ENCODE measurements at places on chromosomes 5 and 9.

GRCh38 chr9:14741369-14741768 lies 18.8 kb upstream of the CER1 start:
- DNase-seq, result no peak

DNA sequence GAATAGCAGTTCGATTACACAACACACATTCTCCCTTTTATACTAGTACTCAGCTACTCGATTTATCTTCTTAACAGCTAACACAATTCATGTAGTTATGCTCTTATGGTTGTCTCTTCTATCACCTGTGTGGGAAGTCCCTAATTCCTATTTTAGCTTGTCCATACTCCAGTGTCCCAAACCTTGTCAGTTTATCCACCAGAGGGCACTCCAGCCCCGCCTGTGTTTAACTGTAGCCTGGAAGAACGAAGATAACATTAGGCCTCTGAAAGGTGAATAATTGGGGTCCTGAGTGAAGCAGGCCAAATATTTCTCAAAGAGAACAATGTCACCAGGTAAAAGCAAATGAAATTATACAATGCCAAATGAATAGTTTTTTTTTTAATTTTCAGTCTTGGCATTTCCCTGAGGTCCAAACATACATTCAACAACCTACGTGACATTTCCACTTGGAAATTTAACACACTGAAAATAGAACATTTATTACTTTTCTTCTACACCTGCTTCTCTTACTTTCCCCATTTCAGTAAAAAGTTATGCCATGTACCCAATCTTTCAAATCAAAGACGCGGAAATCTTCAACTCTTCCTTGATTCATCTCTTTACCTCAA lies 560.7 kb downstream of the HTR1A start:
- DNase-seq, result no peak

DNA sequence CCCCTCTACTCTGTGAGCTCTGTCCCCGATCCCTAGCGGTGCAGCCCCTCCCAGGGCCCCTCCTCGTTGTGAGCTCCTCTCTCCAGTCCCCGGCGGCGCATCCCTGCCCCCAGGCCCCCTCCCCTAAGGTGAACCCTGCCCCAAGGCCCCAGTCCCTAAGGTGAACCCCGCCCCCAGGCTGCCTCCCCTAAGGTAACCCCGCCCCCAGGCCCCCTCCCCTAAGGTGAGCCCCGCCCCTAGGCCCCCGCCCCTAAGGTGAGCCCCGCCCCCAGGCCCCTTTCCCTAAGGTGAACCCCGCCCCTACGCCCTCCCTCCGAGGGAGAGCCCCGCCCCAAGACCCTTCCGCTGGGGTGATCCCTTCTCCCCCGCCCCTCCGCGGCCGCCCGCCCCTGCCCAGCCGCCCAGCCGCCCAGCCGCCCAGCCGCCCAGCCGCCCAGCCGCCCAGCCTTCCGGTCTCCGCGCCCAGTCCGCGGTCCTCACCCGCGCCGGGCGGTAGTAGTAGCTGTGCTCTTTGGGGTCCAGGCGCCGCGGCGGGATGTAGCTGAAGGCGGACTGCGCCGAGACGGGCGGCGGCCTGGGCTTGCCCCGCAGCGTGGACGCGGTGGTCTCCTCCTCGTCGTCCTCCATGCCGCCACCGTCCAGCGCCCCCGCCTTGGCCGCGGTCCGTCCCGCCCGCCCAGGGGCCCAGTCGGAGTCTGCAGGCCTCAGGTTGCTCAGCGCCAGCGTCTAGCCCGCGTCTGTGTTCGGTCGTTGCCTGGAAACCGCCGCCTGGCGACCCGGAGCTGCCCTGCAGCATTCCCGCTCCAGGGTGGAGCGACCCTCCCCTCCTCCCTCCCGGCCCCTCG lies at the start of gene CFAP90:
CFAP90 (minus strand) TSS at position 739 of the 845 bp plus-strand sequence; CDS start at position 627, 112 bp downstream.
- DNase-seq, result peak; percentile 43

DNA sequence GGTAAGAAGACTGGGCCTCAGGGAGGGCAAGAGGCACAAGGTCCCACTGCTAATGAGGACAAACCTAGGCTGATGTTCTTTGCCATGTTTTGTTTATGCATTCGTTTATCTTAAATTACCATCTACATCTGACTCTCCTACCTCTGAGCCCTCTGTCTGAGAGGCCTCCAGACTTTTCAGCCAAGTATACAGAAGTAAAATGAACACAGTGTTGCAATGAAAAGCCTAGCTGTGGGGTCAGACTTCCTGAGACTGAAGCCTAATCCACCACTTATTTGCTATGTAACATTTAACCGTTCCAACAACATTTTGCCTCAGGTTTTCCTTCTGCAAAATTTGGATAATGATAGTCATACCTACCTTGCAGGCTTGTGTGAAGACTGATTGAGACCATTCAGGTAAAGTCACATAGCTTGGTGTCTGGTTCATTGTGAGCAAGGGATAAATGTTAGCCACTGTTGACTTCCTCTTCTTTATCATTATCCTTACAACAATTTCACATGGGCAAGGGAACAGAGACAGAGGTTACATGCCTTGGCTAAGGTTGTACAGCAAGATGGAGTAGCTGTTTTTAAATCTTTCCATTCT lies 374.9 kb upstream of the CLINT1 start:
- no peak for DNase-seq

GRCh38 chr9:95981761-95982390 lies 106.4 kb downstream of the ERCC6L2 start:
- no peak for DNase-seq

GRCh38 chr5:83731638-83732037 lies 11.0 kb upstream of the HAPLN1 start:
- DNase-seq, result no peak

- DNase-seq, result no peak
Observed at GRCh38 chr5:89399548-89399947, 516.6 kb upstream of the MEF2C start.

- no peak for DNase-seq
Observed at GRCh38 chr5:169162407-169162806, 138.5 kb downstream of the SLIT3 start.

- DNase-seq, result no peak
Observed at GRCh38 chr5:158309088-158309807, 450.3 kb upstream of the CLINT1 start.

DNA sequence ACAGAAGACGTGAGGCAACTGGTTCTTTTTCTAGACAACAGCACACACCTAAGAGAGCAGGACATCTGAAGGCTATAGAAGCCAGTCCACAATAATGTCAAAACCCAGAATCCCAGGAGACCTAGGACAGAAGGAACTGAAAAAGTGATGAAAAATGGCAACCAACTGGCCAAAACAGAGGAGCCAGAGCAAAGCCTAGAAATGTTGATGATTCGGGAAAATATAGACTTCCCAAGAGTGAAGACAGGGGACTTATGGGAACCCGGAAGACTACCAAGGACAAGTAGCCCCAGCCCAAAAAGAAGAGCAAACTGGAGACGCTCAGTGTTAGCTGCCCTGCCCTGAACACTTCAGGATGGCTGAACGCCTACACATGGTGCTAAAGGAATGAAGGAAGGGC lies 43.4 kb upstream of the ZNF366 start:
- DNase-seq, result no peak

- DNase-seq, result no peak
Observed at GRCh38 chr9:132513416-132513815, 69.0 kb upstream of the BARHL1 start.

DNA sequence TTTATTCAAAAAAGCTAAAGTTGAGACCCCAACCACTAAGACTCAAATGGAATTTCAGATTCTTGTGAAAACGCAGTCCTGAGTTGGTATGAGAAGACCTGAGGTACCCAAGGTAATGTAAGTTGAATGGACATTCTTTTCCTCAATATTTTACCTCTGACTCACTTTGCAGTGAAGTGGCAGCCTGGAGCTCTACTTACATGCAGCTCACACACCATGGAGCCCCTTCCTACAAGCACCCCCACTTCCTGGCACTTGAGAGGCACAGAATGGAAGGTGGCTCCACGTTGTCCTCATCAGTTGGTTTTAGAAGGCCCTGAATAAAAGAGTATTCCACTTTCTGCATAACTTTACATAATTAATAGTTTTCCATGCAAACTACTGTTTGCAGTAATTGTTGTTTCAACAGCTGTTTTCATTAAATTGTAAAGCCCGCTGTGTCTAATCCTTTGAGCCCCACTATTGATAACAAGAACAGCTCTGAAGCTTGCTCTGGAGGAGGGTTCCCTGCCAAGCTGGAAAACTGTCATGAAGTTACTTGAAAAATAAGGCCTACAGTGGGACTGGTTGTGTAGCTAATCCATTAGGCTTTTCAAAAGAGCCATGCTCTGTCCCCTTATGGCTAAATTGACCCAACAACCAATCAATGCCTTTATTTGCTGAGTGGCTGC lies 102.2 kb upstream of the SPATA31D4 start:
- no peak for DNase-seq

DNA sequence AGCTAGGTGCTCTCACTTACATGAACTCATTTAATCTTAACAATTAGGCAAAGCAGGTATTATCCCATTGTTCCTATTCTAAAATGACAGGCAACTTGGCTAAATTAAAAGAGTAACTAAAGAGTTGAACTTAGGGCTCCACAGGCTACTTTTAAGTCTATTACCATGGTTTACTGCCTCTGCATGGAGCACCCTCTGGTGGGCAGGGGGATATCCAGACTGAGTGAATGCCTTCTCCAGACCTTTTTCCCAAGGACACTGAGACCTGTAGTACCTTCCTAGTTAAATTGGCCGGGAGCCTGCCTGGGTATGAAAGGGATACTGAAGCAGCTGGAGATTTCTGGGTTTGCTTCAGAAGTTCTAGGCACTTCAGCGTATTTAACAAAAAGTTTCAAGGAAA lies 238.1 kb downstream of the ELAVL2 start:
- no peak for DNase-seq

GRCh38 chr5:180784497-180785097 lies 18.0 kb downstream of the MGAT1 start:
- DNase-seq, result peak; percentile 42

DNA sequence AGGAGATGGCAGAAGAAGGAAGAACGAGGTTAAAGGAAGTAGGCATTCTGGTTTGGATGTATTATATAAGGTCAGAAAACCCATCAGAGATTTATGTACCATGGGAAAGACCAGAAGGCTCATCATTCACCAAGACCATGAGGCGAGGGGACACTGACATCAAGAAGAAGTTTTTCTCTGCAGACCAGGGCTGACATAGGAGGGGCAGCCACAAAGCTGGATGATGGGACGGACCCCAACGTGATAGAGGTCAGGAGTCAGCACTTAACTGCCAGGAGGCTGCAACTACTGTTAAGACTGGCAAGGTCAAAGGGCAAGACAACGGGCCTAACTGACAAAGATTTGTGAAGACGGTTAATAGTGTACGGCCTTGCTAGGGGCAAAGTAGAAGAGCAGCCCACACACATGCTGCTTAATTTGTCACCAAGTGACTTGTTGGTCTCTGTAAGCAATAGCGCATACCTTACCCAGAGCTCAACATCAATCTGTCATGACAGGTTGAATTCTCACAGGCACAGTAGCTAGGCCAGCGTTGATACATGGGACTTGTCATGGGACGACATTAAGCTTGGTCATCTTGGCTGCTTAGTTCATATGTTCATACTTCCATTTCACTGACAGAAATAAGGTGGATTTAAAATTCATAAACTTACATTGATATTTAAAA lies 579.7 kb upstream of the CDH10 start:
- no peak for DNase-seq

GRCh38 chr5:167592114-167592513 lies 699.3 kb upstream of the WWC1 start:
- DNase-seq, result no peak

GRCh38 chr9:11141357-11141756 lies 528.6 kb upstream of the PTPRD start:
- DNase-seq, result no peak

- DNase-seq, result no peak
Observed at GRCh38 chr5:78781611-78782286, 133.2 kb upstream of the LHFPL2 start.

- no peak for DNase-seq
Observed at GRCh38 chr9:89278551-89278950, 32.4 kb upstream of the CKS2 start.

GRCh38 chr9:36881743-36882441 lies 152.2 kb downstream of the PAX5 start:
- no peak for DNase-seq

DNA sequence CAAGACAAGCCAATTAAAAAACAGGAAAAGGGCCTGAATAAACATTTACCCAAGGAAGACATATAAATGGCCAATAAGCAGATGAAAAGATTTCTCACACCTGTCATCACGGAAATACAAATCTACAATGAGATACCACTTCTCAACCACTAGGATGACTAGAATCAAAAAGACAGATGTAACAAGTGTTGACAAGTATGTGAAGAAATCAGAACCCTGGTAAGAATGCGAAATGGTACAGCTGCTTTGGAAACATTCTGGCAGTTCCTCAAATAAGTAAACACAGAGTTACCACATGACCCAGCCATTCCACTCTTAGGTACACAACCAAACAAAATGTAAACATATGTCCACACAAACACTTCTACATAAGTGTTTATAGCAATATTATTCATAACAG lies 32.5 kb downstream of the LEAP2 start:
- no peak for DNase-seq

DNA sequence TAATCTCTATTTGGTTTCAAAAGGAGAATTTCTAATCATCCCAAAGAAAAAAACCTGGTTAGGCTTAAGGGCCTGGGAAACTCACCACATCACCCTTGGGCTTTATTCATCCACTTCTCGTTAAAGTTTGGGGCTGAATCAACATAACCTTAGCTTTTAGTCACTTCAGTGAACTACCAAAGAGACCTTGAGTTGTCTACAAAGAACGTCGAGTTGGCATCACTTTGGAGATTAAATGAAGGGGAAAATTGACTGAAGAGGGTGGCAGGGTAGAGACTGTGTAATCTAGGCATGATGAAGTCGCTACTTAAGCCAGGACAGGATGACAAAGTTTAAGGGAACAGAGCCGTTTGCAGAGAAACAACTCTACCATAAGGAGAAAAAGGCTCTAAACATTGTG lies 341.4 kb downstream of the RAB3C start:
- DNase-seq, result no peak

DNA sequence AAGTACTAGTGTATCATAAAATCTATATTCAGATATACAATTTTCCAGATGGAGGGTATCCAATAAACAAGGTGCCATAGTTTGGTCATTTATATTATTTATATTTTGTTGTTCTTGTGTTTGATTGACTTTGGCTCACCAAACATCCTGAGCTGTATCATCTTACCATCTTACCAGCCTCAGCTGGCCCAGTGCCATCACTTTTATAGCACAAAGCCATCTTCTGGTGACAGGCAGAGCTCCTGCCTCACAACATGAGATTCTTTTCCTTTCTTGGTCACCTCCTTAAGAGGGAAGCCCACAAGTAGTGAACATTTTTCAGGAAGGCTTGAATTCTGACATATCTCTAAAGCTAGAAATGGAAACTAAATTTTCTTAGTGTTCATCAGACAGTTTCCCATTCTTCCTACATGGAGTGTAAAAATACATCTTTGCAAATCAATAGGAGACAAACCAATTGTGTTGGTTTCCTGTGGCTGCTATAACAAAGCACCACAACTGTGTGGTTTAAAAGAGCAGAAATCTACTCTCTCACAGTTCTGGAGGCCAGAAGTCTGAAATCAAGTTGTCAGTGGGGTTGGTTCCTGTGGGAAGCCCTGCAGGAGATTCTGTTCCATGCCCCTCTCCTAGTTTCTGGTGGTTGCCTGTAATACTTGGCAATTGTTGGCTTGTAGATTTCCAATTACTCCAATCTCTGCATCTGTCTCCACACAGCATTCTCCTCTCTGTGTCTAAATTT lies 341.8 kb downstream of the MAN2A1 start:
- no peak for DNase-seq

- peak; percentile 61 for DNase-seq
Observed at GRCh38 chr5:172106511-172107356, 81.3 kb downstream of the STK10 start.

All from T-helper 17 cell (primary cell).